Suprapubic skin (tissue), 4 donors: ENCODE measurements at places on chromosomes 7 and 10. TPM values are rescaled to one million over a fixed set of nuclear protein-coding genes. Genes with fewer than 3 reads are reported as not detected.

DNA sequence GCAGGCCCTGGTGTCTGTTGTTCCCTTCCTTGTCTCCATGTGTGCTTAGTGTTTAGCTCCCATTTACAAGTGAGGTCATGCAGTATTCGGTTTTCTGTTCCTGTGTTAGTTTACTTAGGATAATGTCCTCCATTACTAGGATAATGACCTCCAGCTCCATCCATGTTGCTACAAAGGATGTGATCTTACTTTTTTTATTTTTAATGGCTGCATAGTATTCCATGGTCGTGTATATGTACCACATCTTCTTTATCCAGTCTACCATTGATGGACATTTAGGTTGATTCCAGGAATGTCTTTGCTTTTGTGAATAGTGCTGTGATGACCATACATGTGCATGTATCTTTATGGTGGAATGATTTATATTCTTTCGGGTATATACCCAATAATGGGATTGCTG is 333.4 kb downstream of the EXOC4 start:
- H3K27ac ChIP-seq: no peak overlapping the region
- H3K4me1 ChIP-seq: no peaks in the 10 kb centered on the region
- DNase-seq: no peak
- H3K27me3 ChIP-seq: no peaks in the 10 kb centered on the region
- H3K4me3 ChIP-seq: no peak overlapping the region

PDGFA gene
- total RNA-seq: 41.6 TPM

ZNF438 gene
- total RNA-seq: 14.1 TPM

DNA sequence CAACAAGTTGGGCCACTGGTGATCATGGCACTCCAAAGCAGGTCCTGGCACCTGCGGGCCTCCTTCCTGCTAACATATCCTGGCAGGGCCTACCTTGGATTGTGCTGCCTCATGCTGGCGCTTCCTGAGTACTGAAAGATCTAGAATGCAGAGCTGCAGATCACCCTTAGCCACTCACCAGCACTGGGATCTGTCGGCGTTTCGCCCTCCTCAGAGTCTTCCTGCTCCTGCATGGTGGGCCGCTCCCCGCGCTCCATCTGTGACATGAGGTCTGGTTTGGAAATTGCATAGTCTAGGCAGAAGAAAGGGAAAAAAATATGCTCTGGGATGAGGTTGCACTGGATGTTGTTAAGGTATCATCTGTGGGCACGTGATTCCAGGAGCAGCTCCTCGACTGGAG is 10.0 kb downstream of the ZNF777 start:
- no peak overlapping the region for H3K4me3 ChIP-seq
- peaks cover 85% of the 10 kb centered on the region for H3K36me3 ChIP-seq
- H3K27ac ChIP-seq: no peak overlapping the region
- H3K27me3 ChIP-seq: no peaks in the 10 kb centered on the region
- peak; percentile 43 for DNase-seq

LRMDA gene
- total RNA-seq: 0.10 TPM

ADCY1 gene
- 0.15 TPM for total RNA-seq

GRCh38 chr7:1811850-1812508 is 141.9 kb downstream of the ELFN1 start:
- peak; percentile 34 for DNase-seq
- H3K4me3 ChIP-seq: no peak overlapping the region
- peaks cover 32% of the 10 kb centered on the region for H3K4me1 ChIP-seq
- H3K36me3 ChIP-seq: no peaks in the 10 kb centered on the region
- no peaks in the 10 kb centered on the region for H3K27me3 ChIP-seq
- H3K27ac ChIP-seq: no peak overlapping the region

GRCh38 chr10:89959433-89960110 is 258.2 kb downstream of the KIF20B start:
- H3K27ac ChIP-seq: no peak overlapping the region
- no peak overlapping the region for H3K4me3 ChIP-seq
- H3K27me3 ChIP-seq: no peaks in the 10 kb centered on the region
- H3K36me3 ChIP-seq: no peaks in the 10 kb centered on the region
- H3K4me1 ChIP-seq: no peaks in the 10 kb centered on the region

POM121 gene
- total RNA-seq: 23.4 TPM

DNA sequence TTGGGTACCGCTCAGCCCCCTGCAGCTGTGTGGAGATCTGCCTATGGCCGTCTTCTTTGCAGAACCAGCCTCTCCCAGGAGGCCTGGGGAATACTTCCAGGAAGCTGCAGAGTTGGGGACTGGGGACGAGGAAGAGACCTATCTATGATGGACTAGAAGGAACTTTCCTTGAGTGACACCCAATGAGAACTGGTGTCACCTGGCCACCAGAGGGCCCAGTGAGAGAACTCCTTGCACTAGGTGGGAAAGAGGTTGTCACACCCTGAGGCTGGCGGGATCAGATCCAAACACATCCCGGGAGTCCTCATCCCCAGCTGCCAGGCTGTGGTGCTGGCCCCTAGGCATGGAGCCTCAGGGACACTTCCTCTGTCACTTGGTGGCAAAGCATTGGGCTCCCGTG is 4.9 kb upstream of the GRID2IP start:
- H3K27me3 ChIP-seq: no peaks in the 10 kb centered on the region
- no peaks in the 10 kb centered on the region for H3K4me1 ChIP-seq
- H3K36me3 ChIP-seq: no peaks in the 10 kb centered on the region
- no peak overlapping the region for H3K27ac ChIP-seq
- H3K4me3 ChIP-seq: no peak overlapping the region
- no peak for DNase-seq

DNA sequence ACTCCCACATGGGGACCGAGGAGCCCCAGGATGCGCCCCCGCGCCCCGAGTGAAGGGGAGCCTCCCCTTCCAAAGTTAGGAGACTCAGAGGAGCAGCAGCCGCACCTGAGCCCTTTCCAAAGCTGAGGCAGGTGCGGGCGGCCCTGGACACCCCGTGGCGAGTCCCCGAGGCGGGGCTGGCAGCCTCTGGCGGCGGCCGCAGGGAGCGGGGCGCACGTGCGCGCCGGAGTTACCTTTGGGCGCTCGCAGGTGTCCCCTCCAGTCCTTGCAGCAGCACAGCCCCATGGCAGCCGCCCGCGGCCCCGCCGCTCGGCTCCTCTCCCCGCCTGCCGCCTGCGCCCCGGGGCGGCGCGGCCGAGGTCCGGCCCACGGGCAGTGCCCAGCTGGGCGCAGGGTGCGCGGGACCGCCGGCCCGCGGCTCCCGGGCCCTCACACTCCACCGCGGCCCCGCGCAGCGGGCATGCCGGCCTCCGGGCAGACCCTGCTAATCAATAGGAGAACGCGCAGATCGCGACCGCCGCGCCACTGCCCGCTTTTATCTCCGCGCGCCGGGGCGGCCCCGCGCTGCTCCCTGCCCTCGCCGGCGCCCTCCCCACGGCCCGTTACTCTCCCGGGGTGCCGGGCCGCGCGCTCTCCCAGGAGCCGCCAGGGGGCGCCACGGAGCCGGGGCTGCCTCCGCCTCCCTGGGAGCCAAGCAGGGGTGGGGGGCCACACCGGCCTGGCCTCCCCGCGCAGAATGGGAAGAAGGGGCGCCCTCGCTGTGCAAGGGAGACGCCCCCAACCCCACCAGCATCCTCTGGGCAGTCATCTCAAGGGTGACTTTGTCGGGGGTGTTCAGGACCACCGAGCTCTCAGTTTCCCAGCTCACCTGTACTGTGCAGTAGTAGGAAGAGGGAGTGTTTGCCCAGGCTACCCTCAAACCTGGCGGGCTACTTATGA is 80.8 kb downstream of the ARHGAP22 start:
- H3K27me3 ChIP-seq: peaks cover 45% of the 10 kb centered on the region
- no peaks in the 10 kb centered on the region for H3K36me3 ChIP-seq
- peak; percentile 72 for DNase-seq
